Motor neuron (in vitro differentiated cells): ENCODE measurements at places on chromosomes 2 and 18. TPM values are rescaled to one million over a fixed set of nuclear protein-coding genes. Genes with fewer than 3 reads are reported as not detected.

Gene NBEAL1
- 11.1 and 12.5 TPM in 2 replicates for total RNA-seq

Gene PAX8
- 3.1 and 4.5 TPM in 2 replicates for total RNA-seq

Gene COLEC11
- total RNA-seq = 0.14 and 0.16 TPM in 2 replicates

Gene UGT1A4
- 0.27 TPM in 2 replicates for total RNA-seq

Gene SERPINB10
- not detected in 2 replicates for total RNA-seq

Gene BOLL
- 0.21 TPM in 1 of 2 replicates, not detected in the other for total RNA-seq

Gene TPGS2
- 124 and 127 TPM in 2 replicates for total RNA-seq

Gene ADI1
- total RNA-seq = 170 and 172 TPM in 2 replicates

Gene SLC9A2
- total RNA-seq = 0.46 and 0.59 TPM in 2 replicates

Gene CYS1
- total RNA-seq = 0.71 and 0.97 TPM in 2 replicates

Gene ASXL2
- total RNA-seq = 14.4 and 20.1 TPM in 2 replicates

Gene STPG4
- 0.36 and 0.50 TPM in 2 replicates for total RNA-seq

Gene SMCHD1
- 79.9 and 95.0 TPM in 2 replicates for total RNA-seq

Gene RAX
- 2.2 TPM in 1 of 2 replicates, not detected in the other for total RNA-seq

Gene DLX1
- total RNA-seq = 0.25 TPM in 1 of 2 replicates, not detected in the other

Gene PPP1R1C
- 0.92 and 1.1 TPM in 2 replicates for total RNA-seq

Gene MSTN
- 0.19 and 0.29 TPM in 2 replicates for total RNA-seq

Gene MAP3K19
- total RNA-seq = 0.21 TPM in 1 of 2 replicates, not detected in the other

Gene PSMA8
- not detected in 2 replicates for total RNA-seq

Gene TEX51
- total RNA-seq = 1.9 TPM in 1 of 2 replicates, not detected in the other

Gene YWHAQ
- total RNA-seq = 322 and 346 TPM in 2 replicates

Gene INPP4A
- 26.3 and 27.7 TPM in 2 replicates for total RNA-seq

Gene GBX2
- 6.9 and 10.7 TPM in 2 replicates for total RNA-seq

Gene CCDC121
- total RNA-seq = 3.8 and 5.4 TPM in 2 replicates

Gene CHAC2
- 8.3 and 8.9 TPM in 2 replicates for total RNA-seq

Gene KANSL1L
- total RNA-seq = 8.0 and 8.5 TPM in 2 replicates

Gene GALNT5
- 0.29 and 0.71 TPM in 2 replicates for total RNA-seq

Gene LRP1B
- 0.41 and 0.54 TPM in 2 replicates for total RNA-seq

Gene CGREF1
- 9.7 and 13.7 TPM in 2 replicates for total RNA-seq

Gene SLC11A1
- total RNA-seq = 3.1 and 3.8 TPM in 2 replicates

Gene SERPINB12
- total RNA-seq = not detected in 2 replicates

Gene CCDC141
- under 0.01 and 0.19 TPM in 2 replicates for total RNA-seq

Gene MC2R
- total RNA-seq = 0.17 and 0.75 TPM in 2 replicates

Gene SCN3A
- 38.1 and 42.0 TPM in 2 replicates for total RNA-seq

Gene FAP
- total RNA-seq = 0.27 and 0.42 TPM in 2 replicates

Gene TEX44
- total RNA-seq = 2.0 TPM in 1 of 2 replicates, not detected in the other
